Endothelial cell of umbilical vein (primary cell): ENCODE measurements at places on chromosomes 16 and 17. TPM values are rescaled to one million over a fixed set of nuclear protein-coding genes. Genes with fewer than 3 reads are reported as not detected.

The FSCN2 gene
- 0.32 and 0.46 TPM in 2 replicates for polyA plus RNA-seq

The GUCY2D gene
- not detected in 2 replicates for polyA plus RNA-seq

The TMEM204 gene
- polyA plus RNA-seq: 50.7 and 68.8 TPM in 2 replicates

The SNX20 gene
- polyA plus RNA-seq: not detected in 2 replicates

The ACSM3 gene
- polyA plus RNA-seq: 23.7 and 33.2 TPM in 2 replicates

The PDILT gene
- not detected in 2 replicates for polyA plus RNA-seq

The CNTROB gene
- 24.9 and 27.8 TPM in 2 replicates for polyA plus RNA-seq

DNA sequence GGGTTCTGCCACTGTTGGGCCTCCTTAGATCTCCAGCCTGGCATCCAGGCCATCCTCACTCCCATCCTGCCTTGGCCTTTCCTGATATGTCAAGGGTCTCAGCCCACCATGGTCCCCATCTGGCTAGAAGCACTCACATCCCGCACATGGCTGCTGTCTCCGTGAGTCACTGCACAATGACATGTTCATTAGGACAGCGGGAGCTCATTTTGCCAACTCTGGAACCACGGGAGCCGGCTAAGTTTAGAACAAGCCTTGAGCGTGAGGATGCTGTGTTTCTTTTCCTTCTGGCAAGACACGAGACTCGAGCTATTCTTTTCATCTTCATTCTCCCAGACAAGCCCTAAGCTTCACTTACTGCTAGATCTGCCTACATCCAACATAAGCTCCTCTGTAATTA is 65.7 kb upstream of the KSR1 start:
- no peak for DNase-seq

DNA sequence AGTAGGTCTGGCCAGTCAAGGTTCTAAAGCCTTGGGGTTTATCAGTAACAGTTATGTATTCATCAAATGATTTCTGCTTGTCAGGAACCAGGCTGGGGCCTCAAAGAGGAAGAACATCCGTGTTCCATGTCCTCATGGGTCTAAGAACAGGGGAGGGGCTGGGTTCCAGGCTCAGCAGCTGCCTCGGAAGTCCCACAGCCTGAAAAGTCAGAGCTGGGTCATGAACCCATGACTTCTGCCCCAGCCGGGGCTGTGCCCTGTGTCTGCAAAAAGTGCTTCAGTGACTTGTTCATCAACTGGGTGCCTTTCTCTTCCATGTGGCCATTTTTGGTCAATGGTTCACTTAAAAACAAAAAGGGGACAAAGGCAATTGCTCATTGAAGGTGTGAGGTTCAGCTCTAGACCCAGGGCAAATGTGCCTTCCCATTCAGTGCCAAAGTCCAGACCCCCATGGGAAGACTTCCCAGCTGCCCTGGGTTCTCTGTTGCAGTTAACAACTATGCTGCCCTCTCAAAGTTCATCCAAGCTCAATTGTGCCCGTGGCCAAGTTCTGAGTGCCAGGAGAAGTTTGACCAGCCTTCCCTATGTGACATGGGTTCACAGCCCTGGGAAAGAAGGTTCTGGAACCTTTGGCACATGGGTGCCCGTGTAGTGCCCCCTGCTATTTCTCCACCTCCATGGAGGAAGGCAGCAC is 18.5 kb downstream of the TBKBP1 start:
- DNase-seq: no peak

DNA sequence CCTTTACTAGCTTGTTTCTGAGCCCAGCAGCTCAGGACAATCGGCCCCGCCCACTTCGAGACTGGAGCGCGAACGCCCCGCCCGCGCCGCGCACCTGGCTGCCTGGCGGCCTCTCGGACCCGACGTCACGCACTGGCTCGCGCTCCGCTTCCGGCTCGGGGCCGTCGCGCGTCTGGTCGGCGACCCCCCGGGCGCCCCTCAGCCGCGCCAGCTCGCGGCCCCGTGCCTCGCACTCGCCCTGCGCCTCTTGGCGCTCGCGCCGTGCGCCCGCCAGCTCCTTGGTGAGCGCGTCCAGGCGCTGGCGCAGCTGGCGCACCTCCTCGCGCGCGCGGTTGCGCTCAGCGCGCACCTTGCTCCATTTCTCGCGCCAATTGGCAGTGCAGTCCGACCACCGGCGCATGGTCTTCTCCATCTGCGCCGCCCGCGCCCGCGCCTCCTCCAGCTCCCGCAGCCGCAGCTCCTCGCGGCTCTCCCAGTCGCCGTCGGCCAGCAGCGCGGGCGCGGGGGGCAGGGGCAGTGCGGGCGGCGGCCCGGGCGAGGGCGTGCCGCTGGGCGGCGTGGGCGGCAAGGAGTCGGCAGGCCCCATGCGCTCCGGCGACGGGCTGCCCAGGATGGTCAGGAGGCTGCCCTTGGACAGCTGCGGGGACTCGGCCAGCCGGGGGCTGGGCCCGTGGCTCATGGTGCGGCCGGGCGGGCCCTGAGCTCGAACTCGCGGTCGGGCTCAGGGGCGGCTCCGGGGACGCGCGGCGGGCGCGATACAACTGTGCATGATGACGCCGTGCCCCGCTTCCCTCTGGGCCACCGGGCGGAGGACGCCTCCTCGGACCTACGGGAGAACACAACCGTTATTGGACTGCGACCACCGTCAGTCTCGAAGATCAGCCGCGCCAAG is 7.6 kb downstream of the CCDC102A start:
- no peak for DNase-seq

- DNase-seq: no peak
These were observed 24.3 kb upstream of the DBNDD1 start for GRCh38 chr16:90043526-90043925.

GRCh38 chr17:51423421-51424160 is 163.2 kb downstream of the UTP18 start:
- DNase-seq: no peak

GRCh38 chr16:72832621-72833248 is 215.2 kb downstream of the ZFHX3 start:
- DNase-seq: peak; percentile 78

DNA sequence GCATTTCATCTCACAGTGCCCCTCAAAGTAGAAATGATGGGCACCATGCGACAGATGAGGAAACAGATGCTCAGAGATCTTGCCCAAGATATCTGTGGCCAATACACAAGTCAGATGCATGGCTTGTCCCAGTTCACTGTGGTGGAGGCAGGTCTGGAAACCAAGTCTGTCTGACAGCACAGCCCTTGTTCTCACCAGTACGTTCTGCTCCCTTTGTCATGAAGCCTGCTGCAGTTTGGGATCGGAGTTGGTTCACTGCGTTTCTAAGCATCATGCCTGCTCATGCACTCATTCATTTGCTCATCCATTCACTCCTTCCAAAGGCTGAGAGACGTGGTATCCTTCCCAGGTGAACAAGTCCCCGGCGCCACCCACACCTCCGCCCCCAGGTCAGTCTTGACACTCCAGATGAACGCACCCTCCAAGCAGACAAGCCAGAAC is 27.2 kb upstream of the MEAK7 start:
- no peak for DNase-seq

DNA sequence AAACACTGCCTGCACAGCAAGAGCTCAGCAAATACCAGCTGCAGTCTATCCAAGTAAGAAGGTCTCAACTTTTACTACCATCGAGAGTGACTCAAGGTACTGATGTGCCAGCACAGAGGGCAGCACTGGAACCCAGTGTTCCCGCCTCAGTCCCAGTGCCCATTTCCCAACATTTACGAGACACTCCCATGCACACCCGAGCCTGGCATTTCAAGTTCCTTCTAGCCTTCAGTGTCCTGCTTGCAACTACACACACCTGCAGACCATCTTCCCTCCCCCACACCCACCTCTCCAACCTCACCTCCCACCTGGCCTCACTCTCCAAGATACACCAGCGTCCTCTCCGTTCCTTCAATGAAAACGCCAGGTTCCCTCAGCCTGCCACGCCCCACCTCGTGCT is 3.2 kb downstream of the KLHDC4 start:
- no peak for DNase-seq

GRCh38 chr17:18896146-18896545 is 38.2 kb downstream of the PRPSAP2 start:
- peak; percentile 31 for DNase-seq

- DNase-seq: no peak
These were observed 28.2 kb downstream of the ZNF652 start for GRCh38 chr17:49333804-49334203.

DNA sequence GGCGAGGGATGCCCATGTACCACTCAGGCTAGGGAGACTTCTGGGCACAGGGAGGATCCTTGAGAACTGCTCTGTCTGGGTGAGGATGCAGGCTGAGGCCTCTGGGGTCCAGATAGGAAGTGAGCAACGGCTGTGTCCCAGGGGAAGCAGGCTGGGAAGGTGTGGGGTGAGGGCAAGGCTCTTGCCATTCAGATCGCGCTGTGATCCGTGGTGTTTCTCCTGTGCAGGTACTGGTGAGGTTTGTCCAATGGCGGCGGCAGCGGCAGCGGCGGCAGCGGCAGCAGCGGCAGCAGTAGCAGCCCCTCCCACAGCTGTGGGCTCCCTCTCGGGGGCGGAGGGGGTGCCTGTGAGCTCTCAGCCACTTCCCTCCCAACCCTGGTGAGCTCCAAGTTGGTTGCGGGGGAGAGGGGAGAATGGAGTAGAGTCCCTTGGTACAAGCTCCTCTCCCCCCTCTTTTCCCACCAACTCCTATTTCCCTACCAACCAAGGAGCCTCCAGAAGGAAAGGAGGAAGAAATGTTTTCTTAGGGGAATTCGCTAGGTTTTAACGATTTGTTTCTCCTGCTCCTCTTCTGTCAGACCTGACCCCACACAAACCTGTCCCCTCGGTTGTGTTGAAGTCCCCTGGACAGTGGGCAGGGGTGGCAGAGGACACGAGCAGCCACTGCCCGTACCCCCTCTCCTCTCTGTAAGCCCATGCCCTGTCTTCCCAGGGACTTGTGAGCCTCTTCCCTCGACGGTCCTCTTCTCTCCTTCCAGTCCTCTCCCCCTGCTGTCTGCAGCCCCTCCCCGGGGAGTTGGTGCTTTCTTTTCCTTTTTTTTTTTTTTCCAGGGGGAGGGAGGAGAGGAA is 1.9 kb upstream of the PRRT2 start:
- DNase-seq: no peak

GRCh38 chr16:23391381-23392222 is 61.4 kb downstream of the COG7 start:
- no peak for DNase-seq

DNA sequence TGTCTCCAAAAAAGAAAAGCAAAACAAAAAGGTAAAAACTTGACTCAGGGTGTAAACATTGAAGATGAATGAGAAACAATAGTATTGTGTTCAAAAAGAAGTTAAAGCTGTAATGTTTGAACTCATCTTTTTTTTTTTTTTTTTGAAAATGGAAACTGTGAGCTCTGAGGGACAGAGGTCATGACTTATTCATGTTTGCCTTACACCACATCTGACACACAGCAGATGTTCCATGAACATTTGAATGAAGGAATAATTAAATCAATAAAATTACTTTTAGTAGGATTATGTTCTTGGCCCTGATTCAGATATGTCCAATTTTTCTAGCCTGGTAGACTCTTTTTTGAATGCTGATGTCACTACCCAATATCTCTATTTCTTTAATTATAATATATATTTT is 95.7 kb upstream of the MED13 start:
- DNase-seq: no peak

- DNase-seq: no peak
These were observed 1.3 kb downstream of the THRA start for GRCh38 chr17:40063901-40064531.

DNA sequence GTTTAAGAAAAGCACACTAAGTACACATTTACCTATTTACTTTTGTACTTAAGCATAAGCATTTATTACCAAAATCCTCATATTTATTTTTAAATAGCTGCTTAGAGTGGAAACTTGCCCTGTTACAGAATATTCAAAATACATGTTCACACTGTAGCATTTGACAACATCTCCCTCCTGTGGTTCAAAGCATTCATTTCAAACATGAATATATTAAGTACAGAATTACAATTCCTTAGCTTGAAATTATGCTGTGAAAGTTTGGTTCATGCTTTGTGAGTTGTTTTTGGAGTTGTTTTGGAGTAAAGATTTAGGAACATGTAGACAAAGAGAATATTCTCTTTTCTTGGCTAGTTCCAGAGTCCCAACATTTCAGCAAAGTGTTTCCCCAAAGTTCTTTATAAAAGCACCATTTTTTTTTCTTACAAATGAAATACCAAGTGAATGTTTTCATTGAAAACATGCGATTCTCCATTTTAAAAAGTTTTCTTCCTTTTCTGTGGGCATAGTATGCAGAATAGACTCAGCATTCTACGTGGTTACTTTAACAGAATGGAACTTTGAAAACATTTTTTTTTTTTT is 33.2 kb downstream of the TUBD1 start:
- peak; percentile 76 for DNase-seq

- peak; percentile 77 for DNase-seq
These were observed 81.0 kb downstream of the TMEM100 start for GRCh38 chr17:55641676-55642081.

- no peak for DNase-seq
These were observed 152.6 kb downstream of the SDK2 start for GRCh38 chr17:73491648-73492047.
